ENCODE measurements at places on chromosomes 5 and 9.

GRCh38 chr9:32516241-32516640 is 9.8 kb downstream of the RIGI start:
- DNase-seq, result no peak

DNA sequence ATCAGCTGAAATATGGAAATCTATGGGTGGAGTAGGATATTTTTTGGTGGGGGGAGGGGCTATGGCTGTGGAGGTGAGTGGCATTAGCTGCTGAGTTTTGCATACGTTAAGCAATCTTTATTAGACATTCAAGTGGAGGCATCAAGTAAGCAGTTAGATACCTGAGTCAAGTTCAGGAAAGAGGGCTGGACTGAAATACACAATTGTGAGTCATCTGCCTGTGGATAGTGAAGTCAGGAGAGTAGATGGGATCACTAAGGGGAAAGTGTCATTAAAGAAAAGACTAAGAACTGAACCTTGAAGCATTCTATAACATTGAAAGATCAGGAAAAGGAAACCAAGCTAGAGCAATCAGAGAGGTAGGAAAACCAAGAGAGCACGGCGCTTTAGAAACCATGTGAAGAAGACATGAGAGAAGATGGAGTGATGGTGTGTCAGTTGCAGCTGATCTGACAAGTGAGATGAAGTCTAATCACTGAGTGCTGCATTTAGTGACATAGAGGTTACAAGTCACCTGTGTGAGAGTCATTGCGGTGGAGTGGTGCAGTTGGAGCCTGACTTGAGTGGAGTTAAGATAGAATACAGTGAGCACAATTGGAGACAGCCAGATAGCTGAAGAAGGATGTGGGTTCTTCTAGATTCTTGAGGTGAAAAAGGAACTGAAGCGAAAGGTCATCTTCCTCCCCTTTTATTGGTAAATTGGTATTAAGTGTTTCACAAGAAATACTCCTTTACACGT is 88.7 kb downstream of the PIP5K1B start:
- no peak for DNase-seq

DNA sequence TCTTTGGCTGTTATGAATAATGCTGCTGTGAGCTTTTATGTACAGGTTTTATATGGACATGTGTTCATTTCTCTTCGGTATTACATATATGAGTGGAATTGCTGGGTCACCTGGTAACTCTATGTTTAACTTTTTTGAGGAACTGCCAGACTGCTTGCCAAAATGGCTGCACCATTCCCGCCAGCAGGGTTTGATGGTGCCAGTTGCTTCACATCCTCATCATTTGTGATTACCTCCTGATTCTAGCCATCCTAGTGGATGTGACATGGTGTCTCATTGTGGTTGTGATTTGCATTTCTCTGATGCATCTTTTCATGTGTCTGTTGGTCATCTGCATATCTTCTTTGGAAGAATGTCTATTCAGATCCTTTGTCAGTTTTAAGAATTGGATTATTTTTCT is 10.7 kb downstream of the NANS start:
- DNase-seq, result no peak

DNA sequence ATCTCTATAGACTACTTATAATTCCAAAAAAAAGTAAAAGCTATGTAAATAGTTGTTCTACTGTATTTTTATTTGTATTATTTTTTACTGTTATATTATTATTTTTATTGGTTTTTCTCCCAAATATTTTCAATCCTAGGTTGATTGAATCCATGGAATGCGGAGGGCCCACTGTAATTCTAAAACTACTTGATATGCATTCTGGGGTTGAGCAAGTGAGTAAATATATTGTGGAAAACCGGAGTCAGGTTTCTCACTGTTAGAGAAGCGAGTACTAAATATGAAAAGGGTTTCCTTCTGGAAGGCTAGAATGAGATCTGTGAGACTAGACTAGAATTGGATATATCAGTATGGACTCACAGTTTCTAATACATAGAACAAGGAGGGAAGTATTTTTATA is 66.5 kb downstream of the FBXW11 start:
- DNase-seq, result no peak

DNA sequence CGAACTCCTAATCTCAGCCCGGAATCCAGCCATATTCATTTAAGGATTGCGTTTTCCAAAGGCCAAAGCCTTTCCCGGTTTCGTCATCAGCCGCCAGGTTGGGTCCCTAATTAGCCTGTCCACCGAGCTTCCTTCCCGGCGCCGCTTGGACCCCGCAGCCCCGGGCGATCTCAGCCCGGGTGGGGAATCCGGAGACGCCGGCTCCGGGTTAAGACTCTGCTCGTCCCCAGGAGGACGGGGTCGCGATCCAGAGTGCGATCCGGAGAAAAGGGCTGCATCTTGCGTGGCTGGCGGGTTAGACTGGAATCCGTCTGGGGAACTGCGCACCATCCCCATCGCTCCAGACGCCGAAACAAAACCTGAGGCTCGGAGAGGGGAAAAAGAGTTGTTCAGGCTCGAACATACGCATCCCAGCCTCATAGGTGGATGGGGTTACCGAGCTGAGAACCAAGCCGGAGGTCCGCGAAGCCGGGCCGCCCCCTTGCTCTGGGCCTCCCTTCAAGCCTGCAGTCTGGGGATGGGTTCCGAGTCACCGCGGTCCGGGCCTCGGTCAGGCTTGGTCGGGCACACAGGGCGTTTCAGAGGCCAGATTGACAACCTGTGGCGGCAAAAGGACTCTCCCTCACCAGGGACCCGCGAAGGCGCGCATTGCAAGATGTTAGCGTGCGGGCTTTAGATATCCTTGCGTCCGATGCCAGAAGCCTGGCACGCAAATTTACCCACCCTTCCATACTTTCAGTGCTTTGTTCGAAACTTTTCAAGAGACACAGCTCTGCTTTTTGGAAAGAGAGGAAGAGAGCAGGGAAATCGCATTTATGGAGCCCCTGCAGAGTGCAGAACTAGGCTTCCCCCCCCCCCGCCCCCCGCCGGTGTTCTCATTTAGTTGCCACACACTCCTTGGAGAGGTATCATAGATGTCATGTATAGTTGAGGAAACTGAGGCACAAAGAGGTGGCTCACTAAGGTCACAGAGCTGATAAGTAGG is 7.9 kb downstream of the MSX2 start:
- no peak for DNase-seq

DNA sequence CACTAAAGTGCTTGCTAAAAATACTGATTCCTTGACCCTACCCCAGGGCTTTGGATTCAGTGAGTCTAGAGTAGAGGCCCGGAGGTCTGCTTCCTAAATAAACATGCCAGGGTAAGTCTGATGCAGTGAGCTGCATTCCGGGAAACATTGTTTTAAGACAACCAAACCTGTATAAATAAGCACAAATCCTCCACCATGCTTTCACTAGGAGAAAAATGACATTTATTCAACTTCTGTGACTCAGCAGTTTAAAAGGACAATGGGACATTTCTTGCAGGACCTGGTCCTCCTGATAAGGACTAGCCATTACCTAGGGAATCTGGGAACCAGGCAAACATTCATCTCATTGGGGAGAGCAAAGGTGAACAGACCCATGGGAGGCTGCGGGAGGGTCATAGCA is 335.3 kb downstream of the MLLT3 start:
- DNase-seq, result no peak

Measured in substantia nigra (tissue), 51 donors.